ENCODE measurements at places on chromosomes 6 and 20.

DNA sequence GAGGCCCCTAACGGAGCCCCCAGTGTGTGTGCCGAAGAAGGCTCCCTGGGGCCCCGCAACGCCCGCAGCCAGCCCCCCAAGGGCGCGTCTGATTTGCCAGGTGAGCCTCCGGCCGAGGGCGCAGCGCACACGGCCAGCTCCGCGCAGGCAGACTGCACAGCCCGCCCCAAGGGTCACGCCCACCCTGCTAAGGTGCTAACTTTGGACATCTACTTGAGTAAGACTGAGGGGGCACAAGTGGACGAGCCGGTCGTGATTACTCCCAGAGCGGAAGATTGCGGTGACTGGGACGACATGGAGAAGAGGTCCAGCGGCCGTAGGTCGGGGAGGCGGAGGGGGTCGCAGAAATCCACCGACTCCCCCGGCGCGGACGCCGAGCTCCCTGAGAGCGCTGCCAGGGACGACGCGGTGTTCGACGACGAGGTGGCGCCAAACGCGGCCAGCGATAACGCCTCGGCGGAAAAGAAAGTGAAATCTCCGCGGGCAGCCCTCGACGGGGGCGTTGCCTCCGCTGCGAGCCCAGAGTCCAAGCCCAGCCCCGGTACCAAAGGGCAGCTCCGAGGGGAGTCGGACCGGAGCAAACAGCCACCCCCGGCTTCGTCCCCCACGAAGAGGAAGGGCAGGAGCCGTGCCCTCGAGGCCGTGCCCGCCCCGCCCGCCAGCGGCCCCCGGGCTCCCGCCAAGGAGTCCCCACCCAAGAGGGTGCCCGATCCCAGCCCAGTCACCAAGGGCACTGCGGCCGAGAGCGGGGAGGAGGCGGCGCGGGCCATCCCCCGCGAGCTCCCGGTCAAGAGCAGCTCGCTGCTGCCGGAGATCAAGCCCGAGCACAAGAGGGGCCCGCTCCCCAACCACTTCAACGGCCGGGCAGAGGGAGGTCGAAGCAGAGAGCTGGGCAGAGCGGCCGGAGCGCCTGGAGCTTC lies 117.0 kb downstream of the RTN4IP1 start:
- peak; percentile 15 for DNase-seq

DNA sequence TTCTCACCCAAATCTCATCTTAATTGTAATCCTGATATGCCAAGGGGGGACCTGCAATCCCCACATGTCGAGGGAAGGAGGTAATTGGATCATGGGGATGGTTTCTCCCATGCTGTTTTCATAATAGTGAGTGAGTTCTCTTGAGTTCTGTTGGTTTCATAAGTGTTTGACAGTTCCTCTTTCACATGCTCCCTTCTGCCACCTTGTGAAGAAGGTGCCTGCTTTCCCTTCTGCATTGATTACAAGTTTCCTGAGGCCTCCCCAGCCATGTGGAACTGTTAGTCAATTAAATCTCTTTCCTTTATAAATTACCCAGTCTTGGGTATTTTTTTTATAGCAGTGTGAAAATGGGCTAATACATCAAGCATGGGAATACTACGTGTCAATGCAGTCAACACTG lies 925.0 kb upstream of the MAN1A1 start:
- no peak for DNase-seq

GRCh38 chr6:89978749-89979145 lies 84.5 kb downstream of the GJA10 start:
- DNase-seq: no peak

DNA sequence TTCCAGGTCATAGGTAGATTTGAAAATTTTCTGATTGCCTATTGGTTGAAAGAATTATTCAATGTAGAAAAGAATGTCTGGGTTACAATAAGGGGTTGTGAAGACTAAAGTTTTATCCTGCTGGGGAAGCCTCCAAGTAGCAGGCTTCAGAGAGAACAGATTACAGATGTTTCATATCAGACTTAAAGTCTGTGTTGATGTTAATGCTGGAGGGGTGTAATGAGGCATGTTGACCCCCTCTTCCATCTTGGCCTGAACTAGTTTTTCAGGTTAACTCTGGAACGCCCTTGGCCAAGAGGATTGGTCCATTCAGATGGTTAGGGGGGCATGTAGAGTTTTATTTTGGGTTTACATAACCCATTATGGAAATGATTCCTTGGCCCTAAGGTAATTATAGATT lies 356.2 kb downstream of the UTRN start:
- DNase-seq: no peak

DNA sequence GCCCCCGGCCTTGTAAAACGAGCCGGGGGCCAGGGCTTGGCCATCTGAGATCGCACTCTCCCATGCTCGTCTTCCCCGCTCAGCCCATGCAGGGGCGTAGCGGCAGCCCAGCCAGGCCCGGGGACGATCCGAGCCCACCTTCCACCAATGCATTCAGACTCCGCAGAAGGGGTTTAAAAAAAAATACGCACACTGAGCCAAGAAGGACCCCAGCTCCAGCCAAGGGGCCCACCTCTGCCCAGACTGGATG lies 320 bp downstream of the GSTA4 start:
- DNase-seq: peak; percentile 64

- DNase-seq: no peak
These were observed 37.5 kb downstream of the SRC start for GRCh38 chr20:37383229-37383989.

DNA sequence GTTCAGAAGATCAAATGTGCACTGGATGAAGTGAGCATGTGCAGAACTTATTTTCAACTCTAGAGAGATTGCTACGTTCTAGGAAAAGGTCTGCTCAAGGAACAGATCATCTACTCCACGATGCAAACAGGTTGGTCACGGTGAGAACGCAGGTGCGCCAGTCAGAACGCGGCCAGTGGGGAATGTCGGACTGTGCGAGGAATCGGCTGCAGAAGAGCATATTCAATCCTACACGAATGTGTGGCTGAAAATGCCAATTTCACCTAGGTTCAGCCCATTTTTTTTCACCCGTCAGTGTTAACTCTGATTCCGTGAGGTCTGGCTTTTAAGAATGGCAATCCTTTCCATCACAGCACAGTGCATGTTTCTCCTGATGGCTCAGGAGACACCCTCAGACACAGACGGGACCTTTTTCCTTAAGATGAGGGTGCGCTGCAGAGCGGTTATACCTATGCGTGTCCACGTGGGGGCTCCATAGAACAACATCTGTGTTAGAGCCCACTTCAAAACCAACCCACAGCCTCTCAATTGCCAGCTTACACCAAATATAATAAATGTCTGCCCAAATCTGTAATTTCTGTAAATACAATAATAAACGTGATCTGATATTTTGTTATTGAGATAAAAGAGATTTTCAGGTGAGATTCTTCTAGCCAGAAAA lies 250.4 kb downstream of the FOXA2 start:
- DNase-seq: peak; percentile 56

GRCh38 chr6:170475118-170475517 lies 78.0 kb downstream of the PSMB1 start:
- DNase-seq: no peak

DNA sequence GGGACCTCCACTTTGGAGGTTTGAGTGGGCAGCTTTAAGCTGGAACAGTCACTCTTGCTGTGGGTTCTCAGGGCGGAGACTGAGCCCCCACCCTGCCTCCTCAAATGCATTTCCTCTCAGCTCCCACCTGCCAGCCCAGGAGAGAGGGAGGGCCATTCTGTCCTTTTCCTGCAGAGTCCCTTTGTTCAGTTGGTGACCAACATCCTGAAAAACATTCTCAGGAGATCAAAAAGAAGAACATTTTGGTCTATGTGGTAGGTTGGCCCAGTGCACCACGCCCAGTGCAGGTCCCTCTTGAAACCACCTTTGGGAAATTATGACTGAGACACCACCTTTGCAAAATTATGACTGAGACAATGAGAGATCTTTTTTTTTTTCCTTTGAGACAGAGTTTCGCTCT lies 13.4 kb downstream of the SLC52A3 start:
- DNase-seq: no peak

DNA sequence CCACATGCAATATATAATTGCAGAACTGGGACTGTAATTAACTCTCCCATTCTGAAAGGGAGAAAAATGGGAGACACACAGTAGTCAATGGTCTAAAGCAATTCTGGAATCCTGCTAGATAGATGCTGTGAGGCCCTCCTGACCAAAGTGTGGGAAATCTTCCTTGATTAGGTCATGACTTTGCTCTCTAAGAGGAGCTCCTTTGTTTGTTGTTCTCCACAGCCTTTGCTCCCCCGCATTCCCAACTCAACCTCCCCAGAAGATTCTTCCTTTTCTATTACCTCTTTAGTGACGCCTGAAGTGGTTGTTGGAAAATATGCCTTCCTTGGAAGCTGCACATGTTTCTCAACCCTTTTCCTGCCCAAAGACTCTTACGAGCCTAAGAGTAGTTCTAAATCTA lies 28.8 kb upstream of the LIN28B start:
- no peak for DNase-seq

DNA sequence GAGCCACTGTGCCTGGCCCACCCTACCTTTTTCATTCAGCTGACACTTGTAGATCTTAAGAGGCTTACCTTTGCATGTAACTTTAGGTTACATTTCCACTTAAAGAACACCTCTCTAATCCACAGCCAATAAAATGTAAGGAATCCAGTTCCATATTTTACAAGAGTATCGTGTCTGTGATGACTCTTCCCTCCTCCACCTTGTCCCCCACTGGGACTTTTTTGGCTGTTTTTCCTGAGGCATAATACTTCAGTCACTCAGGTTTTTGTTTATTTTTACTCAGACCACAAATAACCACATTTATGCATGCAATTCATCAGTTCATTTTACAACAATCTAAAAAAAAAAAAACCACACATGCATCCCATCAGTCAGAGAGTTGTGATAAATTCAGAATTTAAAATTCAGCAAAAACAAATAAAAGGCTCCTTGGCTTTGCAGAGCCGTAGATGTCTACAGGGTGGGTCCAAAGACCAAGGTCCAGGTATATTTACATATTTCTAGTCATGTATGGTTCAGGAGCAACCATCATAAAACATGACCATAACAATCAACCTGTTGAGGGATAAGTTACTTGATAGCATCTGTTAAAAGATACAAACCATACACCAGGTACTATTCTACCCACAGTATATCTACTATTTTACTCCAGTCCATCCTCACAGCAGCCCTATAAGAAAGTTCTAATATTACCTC lies 9.9 kb downstream of the ATXN1 start:
- no peak for DNase-seq

DNA sequence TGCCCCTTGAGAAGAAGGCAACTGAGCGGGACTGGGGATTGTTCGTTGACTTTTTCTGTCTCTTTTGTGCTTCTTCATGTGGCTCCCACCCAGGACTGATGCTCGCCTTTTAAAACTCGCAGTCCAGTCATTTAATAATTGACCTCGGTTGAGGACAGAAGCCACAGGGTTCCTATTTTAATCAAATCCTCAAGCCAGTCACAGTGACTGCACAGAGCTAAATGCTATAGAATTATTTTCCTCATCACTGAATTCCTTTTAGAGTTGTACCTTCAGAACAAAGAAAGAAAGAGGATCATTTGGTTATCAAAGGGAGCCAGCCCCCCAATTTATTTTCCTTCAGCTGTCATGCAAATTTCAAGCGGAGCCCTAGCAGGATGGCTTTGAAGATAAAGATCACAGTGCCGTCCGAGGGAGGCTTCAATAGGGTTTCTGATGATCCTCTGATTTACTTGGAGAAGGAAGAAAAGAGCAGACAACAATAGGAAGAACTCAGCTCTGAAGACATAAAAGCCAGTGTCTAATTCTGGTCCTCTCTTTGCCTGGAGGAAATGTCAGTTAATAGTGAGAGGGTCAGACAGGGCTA lies 186.6 kb downstream of the DOK5 start:
- no peak for DNase-seq

DNA sequence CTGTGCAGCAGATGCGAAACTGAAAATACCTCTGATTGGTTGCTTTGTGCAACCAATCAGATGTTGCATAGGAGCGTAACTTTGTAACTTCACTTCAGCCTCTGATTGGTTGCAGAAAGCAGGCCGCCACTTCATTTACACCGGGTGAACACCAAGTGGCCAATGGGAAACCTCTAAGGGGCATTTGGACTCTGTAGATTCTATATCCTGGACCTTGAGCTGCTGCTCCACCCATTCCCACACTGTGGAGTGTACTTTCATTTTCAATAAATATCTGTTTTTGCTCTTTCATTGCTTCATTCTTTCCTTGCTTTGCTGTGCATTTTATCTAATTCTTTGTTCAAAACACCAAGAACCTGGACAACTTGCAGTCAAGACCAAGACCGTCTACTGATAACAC lies 14.1 kb upstream of the NXT1 start:
- DNase-seq: no peak

- no peak for DNase-seq
These were observed 41.6 kb upstream of the TMEM244 start for GRCh38 chr6:129902681-129903080.

- DNase-seq: no peak
These were observed 9.9 kb downstream of the CYP21A2 start for GRCh38 chr6:32047855-32048766.

DNA sequence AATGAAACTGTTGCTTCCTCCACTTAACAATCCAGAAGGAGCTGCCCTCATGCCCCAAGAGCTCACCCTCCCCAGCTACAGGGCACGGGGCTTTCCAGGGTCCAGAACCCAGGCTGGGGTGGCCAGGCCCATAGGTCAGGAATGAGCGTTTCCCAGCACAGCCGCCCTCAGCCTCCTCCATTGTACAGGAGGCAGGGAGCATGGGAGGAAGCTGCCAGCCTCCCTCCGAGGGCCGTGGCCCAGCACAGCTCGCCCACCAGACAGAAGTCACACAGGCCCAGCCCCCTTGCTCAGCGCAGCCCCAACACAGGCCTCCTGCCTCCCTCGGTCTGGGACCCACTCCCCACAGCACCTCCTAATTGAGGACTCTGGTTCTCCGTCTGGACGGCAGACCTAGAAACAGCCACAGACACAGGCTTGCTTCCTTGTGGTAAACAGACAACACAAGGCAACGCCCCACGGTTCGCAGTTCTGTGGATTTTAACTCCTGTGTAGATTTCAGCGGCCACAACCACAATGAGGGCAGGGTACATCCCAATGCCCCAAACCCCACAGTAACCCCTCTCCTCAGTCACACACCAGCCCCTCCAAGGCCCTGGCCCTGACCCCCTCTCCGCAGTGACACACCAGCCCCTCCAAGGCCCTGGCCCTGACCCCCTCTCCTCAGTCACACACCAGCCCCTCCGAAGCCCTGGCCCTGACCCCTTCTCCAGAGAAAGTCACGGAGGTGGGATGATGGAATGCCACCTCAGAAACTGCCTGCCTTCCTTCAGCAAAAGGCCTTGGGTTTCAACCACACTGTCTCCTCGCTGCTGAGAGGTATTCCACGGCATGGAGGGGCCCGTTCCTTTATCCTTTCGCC lies 173.5 kb downstream of the DLL1 start:
- no peak for DNase-seq

DNA sequence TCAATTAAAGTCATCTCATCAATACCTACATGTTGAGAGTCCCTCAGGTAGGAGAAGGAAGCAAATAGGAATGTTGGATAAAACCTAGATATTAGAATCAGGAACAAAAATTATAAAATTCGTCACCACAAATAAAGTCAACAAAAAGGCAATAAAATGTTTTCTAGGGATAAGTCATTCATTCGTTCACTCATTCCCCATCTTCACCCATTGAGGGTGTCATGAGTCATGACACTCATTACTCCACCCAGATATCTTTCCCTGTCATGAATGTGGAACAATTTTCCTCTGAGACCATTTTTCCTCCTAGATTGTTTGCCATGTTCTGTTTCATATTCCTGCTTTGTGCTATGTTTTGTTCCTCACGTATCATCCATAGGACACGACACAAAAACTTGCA lies 50.9 kb upstream of the OLIG3 start:
- no peak for DNase-seq
